ENCODE measurements at places on chromosomes 6 and 20.

GRCh38 chr6:93787841-93788240, 368.5 kb upstream of the EPHA7 start:
- DNase-seq = no peak

DNA sequence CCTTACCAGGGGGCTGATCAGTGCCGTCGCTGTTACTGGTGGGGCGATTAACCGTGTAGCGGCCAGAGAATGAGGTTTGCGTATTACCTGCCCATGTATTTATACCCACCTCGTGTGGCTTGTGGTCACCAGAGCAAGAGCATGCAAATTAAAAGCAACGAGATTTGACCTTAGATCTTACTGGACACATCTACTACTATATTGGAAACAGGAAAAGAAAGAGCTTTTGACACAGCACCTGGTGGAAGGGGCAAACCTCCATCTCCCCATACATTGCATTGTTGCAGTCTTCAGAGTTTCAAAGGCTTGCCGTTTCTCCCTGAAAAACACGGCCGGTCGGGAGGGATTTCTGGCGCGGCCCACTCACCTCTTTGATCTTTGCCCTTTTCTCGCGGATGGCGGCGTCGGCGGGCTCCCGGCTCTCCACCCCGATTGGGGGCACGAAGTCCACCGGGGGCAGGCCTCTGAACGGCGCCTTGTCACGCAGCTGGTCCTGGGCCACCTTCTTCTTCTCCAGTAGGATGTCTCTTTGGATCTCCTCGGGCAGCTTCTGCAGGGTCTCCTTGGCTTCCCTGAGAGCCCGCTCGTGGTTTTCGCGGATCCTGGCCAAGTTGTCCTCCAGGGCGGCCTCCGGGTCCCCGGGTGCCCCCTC, 1.3 kb downstream of the MAN1A1 start:
- no peak for DNase-seq

- DNase-seq = no peak
Measured at GRCh38 chr6:43945768-43946080, 175.7 kb downstream of the VEGFA start.

DNA sequence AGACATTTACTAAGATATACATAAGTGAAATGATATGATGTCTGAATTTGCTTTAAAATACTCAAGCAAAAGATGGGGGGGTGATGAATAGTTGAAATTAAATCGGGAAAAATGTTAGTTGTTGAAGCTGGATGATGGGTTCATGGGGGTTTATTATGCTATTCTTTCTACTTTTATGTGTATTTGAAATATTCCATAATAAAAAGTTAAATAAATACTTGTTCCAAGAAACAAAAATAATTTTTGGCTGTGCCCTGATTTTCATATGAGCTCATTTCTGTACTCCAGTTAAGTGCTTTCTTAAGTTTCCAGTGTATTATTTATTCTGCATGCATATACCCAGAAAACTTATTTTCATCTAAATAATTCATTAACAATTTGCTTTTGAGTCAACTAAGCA, 138.6 kb downstream of the AIG1 start:
- no peak for DNase-seq

DNA sequence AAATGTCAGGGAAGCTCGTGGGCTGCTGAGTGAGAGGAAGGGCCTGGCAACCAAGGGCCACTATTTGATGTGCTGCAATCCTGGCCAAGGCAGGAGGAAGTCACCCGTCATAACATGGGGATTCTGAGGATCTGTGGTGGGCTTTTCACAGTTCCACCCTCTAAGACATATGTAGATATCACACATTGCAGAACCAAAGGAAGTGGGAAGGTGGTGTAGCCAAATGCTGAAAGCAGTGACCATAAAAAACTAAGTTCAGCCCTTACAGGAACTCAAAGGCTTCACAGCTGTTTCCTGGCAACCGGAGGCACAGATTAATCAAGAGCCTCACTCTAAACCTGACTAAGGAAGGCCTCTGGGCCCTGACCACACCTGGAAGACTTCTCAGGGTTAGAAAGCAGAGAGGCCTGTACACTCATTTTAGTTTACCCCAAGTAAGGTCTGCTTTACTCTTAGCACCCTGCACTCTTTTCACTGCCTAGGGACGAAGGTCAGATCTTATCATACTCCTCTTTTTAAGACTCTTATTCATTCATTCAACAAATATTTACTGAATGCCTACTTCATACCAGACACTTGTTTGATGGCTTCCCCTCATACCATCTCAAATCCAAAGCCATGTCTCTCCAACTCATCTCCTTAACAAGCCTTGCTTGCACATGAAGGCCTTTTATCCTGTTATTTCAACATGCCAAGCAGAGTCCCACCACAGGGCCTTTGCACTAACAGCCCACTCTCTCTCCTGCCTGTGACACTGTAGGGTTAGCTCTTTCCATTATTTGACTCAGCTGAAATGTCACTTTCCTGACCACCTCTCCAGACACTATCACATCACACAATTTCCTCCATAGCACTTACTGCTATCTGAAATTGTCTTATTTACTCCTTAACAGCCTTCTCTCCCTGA, 2.6 kb downstream of the UBE2V1 start:
- DNase-seq = peak; percentile 91

DNA sequence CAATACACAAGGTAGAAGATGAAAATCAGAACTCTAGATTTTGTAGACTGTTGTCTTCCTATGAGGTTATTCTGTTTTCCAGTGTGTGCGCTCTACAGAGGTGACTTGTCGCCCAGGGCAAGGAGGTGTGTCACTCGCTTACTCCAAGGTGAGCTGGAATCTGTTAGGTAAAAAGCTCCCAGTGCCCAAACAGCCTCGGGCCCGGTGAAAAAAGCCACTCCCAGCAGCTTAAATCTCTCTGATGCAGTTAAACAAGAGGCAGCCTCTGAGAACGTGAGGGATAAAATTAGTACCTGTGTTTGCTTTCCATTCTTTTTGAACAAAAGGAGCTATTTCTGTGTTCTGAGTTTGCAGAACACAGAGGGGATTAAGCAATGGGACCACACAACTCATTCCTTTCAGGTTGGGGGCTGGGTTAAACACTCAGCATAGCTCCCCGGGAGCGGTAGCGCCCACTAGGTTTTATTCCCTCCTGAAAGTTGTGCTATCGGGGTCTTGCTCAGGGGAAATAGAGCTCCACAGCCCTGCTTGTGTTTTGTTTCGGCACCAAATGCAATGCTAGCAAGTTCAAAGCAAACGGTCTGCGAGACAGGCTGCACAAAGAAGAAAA, 181.2 kb downstream of the FOXA2 start:
- DNase-seq = no peak

GRCh38 chr6:129575378-129576118, 134.4 kb downstream of the ARHGAP18 start:
- DNase-seq = no peak

DNA sequence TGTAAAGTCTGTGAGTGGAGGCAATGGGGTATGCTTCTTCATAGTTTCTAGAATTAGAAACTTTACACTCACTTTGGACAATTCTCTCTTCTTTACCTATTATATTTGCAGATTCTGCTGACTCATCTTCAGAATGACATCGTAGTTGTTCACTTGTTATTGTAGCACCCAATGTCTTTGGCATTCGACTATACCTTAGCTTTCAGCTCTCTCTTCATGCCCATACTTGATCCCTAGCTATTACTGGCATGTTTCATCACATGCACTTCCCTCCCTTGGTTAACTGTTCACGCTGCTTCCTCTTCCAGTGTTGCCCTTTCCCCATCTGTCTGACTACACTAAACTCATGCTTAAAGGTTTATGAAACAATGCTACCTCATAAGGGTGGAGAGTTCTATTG, 298.1 kb upstream of the TCF21 start:
- DNase-seq = no peak

DNA sequence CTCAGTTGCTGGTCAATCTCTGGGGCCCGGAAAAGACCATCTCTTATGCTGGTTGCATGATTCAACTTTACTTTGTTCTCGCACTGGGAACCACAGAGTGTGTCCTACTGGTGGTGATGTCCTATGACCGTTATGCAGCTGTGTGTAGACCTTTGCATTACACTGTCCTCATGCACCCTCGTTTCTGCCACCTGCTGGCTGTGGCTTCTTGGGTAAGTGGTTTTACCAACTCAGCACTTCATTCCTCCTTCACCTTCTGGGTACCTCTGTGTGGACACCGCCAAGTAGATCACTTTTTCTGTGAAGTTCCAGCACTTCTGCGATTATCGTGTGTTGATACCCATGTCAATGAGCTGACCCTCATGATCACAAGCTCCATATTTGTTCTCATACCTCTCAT, 4.3 kb downstream of the OR2J3 start:
- DNase-seq = no peak

DNA sequence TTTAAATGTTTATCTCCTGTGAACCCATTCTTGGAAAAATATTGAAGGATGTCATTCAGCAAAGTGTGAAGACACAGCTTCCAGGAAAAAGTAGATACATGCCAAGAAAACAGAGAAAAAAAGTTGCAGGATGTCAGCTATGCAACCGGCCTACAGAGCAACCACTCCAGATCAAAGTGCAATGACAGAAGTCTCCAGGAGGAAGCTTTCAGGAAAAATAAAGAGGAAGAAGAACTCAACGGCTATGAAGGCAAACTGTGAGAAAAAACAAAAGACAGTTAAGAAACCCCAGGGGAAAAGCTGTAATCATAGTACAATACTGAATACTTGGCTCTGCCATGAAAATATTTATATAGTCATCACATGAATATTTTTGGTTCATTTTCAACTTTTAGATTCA, 30.6 kb downstream of the REPS1 start:
- DNase-seq = peak; percentile 91

GRCh38 chr20:41137614-41138474, 501 bp downstream of the PLCG1 start:
- no peak for DNase-seq

- DNase-seq = no peak
Measured at GRCh38 chr20:48489046-48489463, 338.7 kb downstream of the PREX1 start.

- no peak for DNase-seq
Measured at GRCh38 chr6:85419046-85419759, 30.7 kb upstream of the NT5E start.

DNA sequence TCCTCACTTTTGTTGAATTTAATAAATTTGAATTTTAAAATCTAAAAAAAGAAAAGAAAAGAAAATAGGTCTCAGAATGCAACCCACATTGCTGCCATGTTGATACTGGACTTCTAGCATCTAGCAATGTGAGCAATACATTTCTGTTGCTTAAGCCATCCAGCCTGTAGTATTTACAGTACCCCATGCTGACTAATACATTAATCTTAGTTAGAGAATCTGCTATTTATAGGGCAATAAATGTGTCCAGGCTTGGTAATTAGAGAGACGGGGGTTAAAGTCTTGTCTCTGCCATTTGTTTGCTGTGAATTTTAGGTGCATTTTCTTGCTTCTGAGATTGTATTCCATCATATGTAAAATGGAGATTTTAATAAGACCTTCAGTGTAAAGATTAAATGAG, 471.3 kb downstream of the DHX35 start:
- no peak for DNase-seq

GRCh38 chr6:160355001-160355400, 6.8 kb downstream of the SLC22A3 start:
- no peak for DNase-seq

DNA sequence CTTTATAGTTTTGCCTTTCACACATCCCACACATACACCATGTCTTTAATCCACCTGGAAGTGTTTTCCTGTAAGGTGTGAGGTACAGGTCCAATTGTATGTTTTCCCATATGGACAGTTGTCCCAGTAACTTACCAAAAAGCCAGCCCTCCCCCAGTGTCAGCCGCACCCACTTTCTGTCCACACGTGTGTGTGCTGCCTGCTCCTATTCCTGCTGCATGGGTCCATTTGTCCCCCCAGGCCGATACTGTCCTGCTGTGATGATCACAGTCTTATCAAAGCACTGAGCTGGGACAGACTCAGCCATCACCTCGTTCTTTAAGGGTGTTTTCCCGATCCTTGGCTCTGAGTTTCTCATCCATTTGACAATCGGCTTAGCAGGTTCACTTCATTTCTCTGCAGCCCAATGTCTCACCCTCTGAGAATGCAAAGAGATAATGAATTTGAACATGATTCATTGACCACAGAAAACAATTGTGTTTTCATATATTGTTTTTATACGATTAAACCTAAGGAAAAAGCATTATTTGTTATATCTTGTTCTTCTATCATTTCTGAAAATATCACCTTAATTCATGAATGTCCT, 9.6 kb downstream of the VSX1 start:
- no peak for DNase-seq

GRCh38 chr6:165031502-165031901, 277.9 kb downstream of the C6orf118 start:
- no peak for DNase-seq

DNA sequence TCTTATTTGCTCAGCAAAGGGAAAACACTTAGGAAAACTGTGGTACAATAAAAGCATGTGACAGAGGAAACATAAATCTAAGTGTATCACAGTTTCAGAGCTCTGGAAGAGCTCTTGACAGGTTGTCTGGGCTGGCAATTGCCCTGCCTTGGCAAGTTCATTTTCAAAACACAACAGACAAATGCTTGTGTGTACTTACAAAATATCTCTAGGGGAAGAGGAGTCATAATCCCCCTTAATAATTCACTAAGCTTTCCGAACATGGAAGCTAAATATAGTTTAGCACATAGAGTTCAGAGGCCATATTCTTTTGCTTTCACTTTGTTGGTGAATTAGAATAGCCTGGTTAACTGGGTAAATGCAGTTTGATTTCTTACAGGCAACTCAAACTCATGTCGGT, 211.6 kb upstream of the THEMIS start:
- no peak for DNase-seq

DNA sequence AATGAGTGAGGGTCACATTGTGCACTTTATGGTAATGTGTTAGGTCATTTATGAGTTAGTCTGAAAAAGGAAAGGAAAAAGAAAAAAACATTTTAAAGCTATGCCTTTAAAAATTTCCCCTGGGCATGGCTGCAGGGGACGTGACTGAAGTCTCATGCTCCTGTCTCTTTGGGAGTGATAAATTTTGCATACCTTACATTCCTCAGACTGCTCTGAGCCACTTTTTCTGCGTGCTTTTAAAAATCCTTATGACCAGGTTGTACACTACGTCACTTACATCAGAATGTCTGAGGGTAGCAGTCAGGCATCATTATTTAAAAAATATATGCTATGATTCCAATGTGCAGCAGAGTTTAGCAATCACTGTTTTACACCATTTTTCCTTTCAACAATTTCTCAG, 121.2 kb downstream of the RFPL4B start:
- no peak for DNase-seq

- DNase-seq = no peak
Measured at GRCh38 chr20:46799781-46800408, 90.4 kb downstream of the SLC2A10 start.

- DNase-seq = peak; percentile 8
Measured at GRCh38 chr6:33761922-33762629, 15.4 kb upstream of the IP6K3 start.

GRCh38 chr6:158154816-158155215, 13.2 kb downstream of the SERAC1 start:
- DNase-seq = no peak

All from GF-D8 (cell line).